Caudate nucleus (tissue), 63 donors: ENCODE measurements at places on chromosomes 5 and 9.

DNA sequence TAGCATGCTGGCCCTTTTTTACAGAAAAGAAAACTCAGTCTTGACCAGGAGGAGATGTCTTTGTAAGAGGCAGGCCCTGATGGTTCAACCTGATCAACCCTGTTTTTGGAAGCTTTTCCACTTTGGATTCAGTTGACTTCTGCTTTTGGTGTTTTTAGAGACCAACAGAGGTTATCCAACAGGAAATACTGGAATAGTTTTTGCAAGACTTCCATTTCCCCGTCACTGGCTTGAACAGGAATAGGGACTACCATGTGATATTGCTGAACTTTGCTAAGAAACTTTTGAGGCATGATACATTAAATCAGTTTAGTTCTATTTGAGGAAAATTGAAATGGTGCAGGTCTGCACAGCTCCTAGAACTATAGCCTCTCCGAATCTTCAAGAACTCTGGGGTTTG is 17.1 kb upstream of the DAB2 start:
- no peak for DNase-seq

- DNase-seq: no peak
Measured at GRCh38 chr9:133351526-133351907, 3.5 kb downstream of the RPL7A start.

DNA sequence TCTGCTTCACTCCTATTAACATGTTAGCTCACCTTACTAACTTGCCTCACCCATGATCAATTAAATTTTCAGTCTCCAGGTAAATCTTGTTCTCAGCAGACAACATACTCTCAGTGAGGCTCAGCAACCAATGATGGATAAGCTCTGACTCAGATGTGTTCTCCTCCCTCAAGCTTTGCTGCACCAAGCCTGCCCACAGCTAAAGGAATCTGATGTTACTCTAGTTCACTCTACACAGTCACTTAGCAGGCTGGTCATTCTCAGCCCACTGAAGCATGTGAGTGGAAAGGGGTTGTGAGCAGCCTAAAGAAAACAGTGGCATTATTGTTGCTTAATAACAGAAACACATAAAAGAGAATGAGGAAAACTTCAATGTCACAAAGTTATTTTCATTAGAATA is 37.3 kb upstream of the CTNND2 start:
- DNase-seq: no peak

GRCh38 chr5:8508231-8508630 is 639.3 kb downstream of the MTRR start:
- DNase-seq: no peak

GRCh38 chr5:26278078-26278477 is 760.3 kb downstream of the CDH9 start:
- no peak for DNase-seq

- DNase-seq: no peak
Measured at GRCh38 chr9:123120953-123121352, 87.5 kb downstream of the GPR21 start.

- no peak for DNase-seq
Measured at GRCh38 chr5:34042321-34042720, 692 bp downstream of the C1QTNF3 start.

- DNase-seq: no peak
Measured at GRCh38 chr5:39657943-39658342, 233.2 kb upstream of the DAB2 start.

GRCh38 chr5:67166460-67167285 is 29.9 kb downstream of the CD180 start:
- no peak for DNase-seq

- DNase-seq: no peak
Measured at GRCh38 chr9:78549711-78550110, 252.8 kb downstream of the PSAT1 start.

GRCh38 chr5:117713585-117714198 is 1139.1 kb upstream of the SEMA6A start:
- DNase-seq: no peak

- no peak for DNase-seq
Measured at GRCh38 chr5:60802226-60802625, 41.8 kb downstream of the ELOVL7 start.

GRCh38 chr9:20441711-20442423 is 180.4 kb downstream of the MLLT3 start:
- no peak for DNase-seq

DNA sequence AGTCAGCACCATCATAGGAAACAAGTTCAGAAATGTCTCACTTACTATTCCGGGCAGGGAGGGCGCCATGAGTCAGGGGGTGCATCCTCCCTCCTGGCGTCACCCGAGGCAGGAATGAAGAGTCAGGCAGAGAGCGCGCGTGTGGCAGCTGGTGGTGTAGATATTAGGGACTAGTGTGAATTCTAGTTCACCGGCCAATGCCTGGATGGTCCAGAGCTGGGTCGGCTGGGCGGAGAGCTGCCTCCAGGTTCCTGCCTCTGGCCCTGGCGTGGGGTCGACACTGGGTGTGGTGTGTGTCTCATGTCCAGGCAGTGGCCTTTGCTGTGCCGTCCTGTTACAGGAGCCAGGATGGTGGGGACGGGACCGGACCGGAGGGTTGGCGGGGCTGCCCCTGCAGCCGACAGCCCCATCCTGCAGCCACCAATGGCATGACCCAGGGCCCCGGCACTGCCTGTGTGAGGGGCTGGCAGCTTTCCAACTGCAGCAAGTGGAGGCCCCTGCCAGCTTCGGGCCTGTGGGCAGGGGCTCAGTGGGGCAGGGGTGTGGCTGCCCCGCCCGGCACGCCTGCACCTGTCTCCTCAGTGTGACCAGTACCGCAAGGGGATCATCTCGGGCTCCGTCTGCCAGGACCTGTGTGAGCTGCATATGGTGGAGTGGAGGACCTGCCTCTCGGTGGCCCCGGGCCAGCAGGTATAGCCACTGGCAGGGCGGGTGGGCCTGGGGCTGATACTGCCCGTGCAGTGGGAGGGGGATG is 9.1 kb downstream of the DIPK1B start:
- no peak for DNase-seq

- peak; percentile 42 for DNase-seq
Measured at GRCh38 chr9:130891688-130892476, 4.7 kb downstream of the QRFP start.

DNA sequence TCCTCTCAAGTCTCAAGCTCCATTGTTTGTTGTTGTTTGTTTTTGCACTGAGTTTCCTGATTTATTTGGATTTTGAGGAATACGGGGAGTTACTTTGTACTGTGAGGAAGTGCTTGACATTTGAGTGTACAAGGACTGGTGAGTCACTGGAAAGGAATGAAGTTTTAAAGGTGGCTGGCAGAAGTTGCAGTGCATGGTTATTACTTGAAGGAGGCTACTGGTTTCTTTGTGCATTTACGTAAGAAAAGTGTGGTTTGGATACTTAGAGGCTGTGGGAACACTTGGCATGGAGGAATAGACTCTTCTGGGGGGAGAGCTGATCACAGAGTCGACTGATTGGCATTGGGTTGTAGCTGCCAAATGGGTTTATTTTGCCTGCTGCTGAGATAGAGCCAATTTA is 919.0 kb downstream of the TAF11L14 start:
- DNase-seq: no peak

GRCh38 chr5:118557251-118557661 is 431.1 kb downstream of the DTWD2 start:
- no peak for DNase-seq

GRCh38 chr5:87300744-87301143 is 33.1 kb downstream of the RASA1 start:
- no peak for DNase-seq

GRCh38 chr9:71368157-71368556 is 246.7 kb upstream of the TRPM3 start:
- peak; percentile 0 for DNase-seq

DNA sequence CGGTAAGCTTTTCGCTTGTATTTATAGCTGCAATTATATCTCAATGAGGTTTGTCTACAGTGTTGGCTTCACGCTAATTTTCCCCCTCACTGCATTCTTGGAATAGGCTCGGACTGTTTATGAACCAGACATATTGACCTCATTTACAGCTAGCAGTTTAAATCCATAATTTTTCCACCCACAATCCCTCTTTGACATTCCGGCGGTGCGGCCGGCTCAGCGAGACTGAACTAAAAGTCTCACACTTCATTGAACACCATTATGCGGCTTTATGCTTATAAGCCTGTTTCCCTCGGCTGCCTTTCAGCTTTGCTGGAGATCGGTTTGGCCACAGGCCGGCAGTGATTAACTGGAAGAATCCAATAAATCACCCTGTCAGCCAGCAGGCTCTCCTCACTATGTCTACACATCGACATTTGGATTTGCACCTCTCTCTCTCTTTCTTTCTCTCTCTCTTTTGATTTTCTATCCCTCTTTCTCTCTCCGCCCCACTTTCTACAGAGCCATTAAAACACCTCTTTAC is 315.0 kb upstream of the TLE4 start:
- DNase-seq: no peak

DNA sequence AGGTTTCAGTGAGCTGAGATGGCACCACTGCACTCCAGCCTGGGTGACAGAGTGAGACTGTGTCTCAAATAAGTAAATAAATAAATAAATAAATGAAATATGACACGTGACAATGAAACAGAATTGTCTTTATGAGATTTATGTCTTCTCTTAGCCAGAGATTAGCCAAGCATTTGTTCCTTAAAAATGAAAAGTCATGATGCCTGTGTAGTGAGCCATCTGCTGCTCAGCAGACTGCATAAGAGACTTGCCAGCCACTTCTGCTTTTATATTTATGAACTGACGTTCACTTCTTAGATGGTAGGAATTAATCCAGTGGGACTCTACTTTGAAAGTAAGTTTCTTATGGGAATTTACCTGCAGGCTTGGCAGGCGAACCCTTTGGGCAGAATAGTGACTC is 227.4 kb downstream of the NR3C1 start:
- DNase-seq: no peak

DNA sequence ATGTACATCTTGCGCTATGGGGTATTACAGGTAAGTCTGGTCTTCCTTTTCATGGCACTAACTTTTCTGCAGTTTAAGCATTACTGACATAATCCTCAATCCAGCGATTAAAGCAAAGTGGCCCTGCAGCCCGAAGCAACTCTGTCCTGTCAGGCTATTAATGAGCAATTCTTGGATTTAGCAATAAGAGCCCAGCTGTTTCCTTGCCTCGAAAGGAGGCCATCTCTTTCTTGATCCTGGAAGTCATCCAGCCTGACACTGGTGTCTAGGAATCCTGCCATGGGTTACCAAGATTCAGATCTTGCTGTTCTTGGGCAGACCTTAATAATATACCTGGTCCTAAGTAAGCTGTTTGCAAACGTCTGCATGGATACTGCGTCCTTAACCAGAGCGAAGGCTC is 102.0 kb downstream of the RFK start:
- no peak for DNase-seq

DNA sequence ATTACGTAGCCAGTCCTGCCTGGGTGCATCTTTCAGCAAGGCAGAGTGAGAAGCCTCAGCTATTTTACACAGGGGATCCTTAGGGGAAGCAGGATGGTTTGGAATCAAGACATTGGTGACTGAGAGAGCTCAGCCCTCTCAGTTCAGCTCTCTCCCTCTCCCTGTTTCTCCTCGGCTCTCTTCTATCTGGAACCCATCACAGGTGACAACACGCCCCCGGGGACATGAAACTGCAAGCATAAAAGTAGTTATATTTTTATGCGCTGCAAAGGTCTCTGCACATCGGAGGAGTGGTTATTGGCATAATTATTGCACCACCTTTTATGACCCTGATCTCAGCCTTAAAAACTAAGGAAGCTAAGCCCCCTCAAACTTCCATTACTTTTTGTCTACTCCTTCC is 14.2 kb downstream of the TMOD1 start:
- peak; percentile 63 for DNase-seq

DNA sequence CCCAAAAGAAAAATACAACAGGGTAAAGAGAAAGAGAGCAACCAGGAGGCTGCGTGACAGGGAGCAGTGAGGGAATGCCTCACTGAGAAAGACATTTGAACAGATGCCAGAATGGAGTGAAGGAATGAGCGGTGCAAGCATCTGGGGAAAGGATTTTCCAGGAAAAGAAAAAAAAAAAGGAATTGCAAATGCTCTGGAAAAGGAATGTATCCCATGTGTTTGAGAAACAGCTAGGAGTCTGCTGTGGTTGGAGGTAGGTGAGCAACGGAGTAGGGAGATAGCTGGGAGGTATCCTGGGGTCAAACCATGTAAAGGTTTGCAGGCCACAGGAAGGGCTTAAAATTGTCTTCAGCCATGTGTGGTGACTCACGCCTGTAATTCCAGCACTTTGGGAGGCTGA is 23.6 kb upstream of the CEMIP2 start:
- no peak for DNase-seq

- no peak for DNase-seq
Measured at GRCh38 chr5:41796061-41796460, 74.2 kb downstream of the OXCT1 start.

- DNase-seq: no peak
Measured at GRCh38 chr9:124794902-124795491, 18.1 kb downstream of the OLFML2A start.

GRCh38 chr9:99030092-99030511 is 74.8 kb upstream of the TGFBR1 start:
- no peak for DNase-seq

GRCh38 chr5:29414681-29415080 is 1778.8 kb upstream of the CDH6 start:
- DNase-seq: no peak

- no peak for DNase-seq
Measured at GRCh38 chr5:159616952-159617351, 286.7 kb upstream of the IL12B start.

- no peak for DNase-seq
Measured at GRCh38 chr9:14466828-14467227, 152.9 kb upstream of the NFIB start.

GRCh38 chr5:140275837-140276236 is 27.1 kb downstream of the PFDN1 start:
- DNase-seq: no peak

DNA sequence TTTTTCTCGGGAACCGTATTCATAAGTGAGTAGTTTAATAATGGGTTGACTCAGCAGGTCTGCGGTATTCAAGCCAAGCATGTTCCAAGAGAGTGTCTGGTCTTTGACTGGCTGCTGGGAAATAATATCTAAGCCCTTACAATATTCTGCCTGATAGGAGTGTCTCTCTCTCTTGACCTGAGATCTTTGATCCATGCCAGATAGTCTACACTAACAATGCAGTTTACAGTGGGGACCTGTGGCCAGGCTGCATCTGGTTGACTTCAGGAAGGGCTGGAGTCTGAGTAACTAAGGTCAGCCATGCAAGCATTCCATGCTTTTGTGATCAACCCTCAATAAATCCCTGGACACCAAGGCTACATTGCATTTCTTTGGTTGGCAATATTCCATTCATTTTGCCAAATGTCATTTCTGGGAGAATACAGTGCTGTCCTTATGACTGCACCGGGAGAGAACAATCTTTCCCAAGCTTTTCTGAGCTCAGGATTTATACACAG is 195.5 kb downstream of the SEMA5A start:
- no peak for DNase-seq

DNA sequence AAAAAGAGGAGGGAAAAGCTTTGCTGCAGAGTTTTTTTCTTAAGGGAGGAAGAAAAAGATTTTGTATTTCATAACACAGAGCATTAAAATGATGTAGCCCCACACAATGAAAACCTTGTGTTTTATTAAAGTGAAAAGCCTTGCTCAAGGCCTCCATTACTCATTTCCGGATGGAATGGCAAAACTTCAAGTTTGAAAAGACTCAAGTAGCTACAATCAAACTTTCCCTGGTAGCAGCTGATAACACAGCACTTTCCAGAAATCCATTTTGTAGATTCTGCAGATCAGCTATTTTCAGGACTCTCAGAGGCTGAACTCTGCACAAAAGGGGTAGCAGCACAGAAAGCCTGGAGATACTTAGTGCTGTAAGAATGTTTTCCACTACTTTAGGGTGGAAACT is 374.8 kb downstream of the NFIB start:
- DNase-seq: no peak

GRCh38 chr5:178333821-178334481 is 101.3 kb upstream of the PHYKPL start:
- no peak for DNase-seq
